ENCODE measurements at places on chromosomes 1 and 21.

DNA sequence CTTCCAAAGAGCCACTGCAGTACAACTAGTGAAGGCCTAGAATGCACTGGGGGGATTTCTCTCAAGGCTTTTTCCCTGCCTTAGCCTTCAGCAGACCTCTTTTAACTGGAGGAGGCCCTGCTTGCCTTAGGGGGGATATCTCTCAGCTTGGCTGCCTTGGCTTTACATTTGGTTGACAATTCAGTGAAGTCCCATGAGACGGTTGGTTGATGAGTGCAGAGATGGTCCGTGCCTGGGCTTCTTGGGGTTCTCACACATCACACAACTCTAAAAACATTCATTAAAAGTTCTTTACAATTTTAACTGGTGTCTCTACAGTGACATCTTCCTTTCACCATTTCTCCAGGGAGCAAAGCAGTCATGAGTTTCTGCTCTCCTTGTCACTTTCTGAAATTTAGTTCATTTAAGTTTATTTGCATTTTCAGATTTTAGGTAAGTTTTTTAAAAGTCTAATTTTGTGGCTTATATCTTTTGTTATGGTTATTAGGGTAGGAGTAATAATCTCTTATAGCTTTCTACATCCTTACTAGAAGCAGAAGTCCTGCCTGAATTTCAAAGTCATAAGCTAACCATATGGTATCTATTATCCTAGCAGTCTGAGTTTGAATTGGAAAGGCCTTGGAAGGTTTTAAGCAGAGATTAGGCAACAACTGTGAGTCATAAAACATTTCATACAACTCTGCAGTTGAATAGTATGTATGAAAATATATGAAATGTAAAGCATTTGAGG is 487.6 kb downstream of the DPYD start:
- no peak for DNase-seq

DNA sequence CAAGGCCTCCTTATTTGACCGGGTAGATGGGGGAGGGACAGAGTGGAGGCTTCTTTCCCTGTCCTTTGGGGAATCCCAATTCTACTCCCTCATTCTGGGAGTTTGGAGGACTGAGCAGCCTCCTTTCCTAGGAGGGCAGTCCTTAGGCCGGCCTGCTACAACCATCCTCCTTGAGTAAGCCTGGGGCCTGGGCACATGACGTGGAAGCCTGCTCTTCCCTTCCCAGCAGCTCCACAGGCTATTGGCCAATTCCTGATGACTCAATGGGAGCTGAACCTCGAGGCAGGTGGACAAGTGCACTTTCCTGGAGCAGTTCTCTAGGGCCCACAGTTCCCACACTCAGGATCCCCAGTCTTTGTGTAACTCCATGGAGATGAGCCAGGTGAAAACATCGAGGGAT is 3.1 kb downstream of the KCNA10 start:
- no peak for DNase-seq

- no peak for DNase-seq
Measured at GRCh38 chr1:69513601-69514000, 54.1 kb upstream of the LRRC7 start.

DNA sequence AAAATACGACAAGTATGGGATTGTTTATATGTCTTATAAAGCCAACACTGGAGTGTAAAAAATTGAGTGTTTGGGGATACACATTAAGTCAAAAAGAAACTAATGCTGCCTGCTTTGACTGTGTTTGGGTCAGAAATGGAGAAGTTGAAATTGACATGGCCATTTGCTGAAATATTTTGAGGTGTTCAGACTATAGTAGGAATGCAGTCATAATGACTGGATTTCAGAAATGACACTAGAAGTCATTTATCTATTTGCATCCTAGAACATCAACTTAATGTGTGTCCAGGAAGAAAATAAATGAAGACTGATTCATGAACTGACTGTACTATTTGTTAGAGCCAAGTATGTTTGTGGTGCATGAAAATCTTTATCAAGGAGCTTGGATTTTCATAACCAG is 28.4 kb downstream of the RASAL2 start:
- DNase-seq = no peak

GRCh38 chr1:184945029-184945428 is 29.3 kb downstream of the NIBAN1 start:
- DNase-seq = no peak
